Activated CD4-positive, alpha-beta T cell treated with anti-CD3 and anti-CD28 coated beads, Interleukin-2, Interleukin-6, amounts not matched to agents 100 ng/mL and 50 ng/mL, durations not matched to agents 16 hours and 8 hours (primary cell): ENCODE measurements at places on chromosomes 3 and 15.

GRCh38 chr3:30294241-30294667 lies 312.1 kb upstream of the TGFBR2 start:
- DNase-seq: no peak

GRCh38 chr3:194249323-194250097 lies 101.6 kb downstream of the CPN2 start:
- no peak for DNase-seq

GRCh38 chr3:188296761-188297612 lies 143.0 kb downstream of the LPP start:
- no peak for DNase-seq

GRCh38 chr3:144822671-144823070 lies 851.0 kb downstream of the DIPK2A start:
- no peak for DNase-seq

- DNase-seq: no peak
These were observed 53.7 kb downstream of the GALK2 start for GRCh38 chr15:49223536-49224274.
